ENCODE measurements at places on chromosomes 16 and 17. TPM values are rescaled to one million over a fixed set of nuclear protein-coding genes. Genes with fewer than 3 reads are reported as not detected.
A peak's percentile ranks its signal among the peaks of the same experiment; 100 is the strongest.

DNA sequence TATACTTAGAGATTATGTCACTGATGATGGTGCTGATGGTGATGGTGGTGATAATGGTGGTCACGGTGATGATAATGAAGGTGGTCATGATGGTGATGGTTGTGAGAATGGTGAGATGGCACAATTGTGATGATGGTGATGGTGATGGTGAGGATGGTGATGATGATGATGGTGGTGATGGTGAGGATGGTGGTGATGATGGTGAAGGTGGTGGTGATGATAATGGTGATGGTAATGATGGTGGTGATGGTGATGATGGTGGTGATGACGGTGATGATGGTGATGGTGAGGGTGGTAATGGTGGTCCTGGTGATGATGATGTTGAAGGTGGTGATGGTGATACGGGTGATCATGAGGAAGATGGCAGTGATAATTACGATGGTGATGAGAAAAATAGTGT lies 5.5 kb upstream of the CDT1 start:
- no peak for DNase-seq
- H3K4me1 ChIP-seq, result no peaks in the 10 kb centered on the region
- no peak overlapping the region for H3K4me3 ChIP-seq

Gene CKLF
- 11.3 TPM for total RNA-seq

GRCh38 chr17:76004750-76005262 lies 4.2 kb downstream of the CDK3 start:
- no peaks in the 10 kb centered on the region for H3K36me3 ChIP-seq
- no peaks in the 10 kb centered on the region for H3K4me1 ChIP-seq
- no peak overlapping the region for H3K27ac ChIP-seq
- no peaks in the 10 kb centered on the region for H3K27me3 ChIP-seq

GRCh38 chr17:65558683-65559460 lies 2.6 kb downstream of the AXIN2 start:
- peak overlapping the region; percentile 75 for H3K4me3 ChIP-seq
- DNase-seq, result no peak
- H3K27me3 ChIP-seq, result no peaks in the 10 kb centered on the region
- H3K27ac ChIP-seq, result no peak overlapping the region

Gene CCL11
- not detected for total RNA-seq

GRCh38 chr17:47730681-47731080 lies 2.4 kb upstream of the TBX21 start:
- H3K4me3 ChIP-seq, result no peak overlapping the region
- no peaks in the 10 kb centered on the region for H3K4me1 ChIP-seq
- H3K27me3 ChIP-seq, result peaks cover 20% of the 10 kb centered on the region
- no peak overlapping the region for H3K27ac ChIP-seq
- no peaks in the 10 kb centered on the region for H3K36me3 ChIP-seq

DNA sequence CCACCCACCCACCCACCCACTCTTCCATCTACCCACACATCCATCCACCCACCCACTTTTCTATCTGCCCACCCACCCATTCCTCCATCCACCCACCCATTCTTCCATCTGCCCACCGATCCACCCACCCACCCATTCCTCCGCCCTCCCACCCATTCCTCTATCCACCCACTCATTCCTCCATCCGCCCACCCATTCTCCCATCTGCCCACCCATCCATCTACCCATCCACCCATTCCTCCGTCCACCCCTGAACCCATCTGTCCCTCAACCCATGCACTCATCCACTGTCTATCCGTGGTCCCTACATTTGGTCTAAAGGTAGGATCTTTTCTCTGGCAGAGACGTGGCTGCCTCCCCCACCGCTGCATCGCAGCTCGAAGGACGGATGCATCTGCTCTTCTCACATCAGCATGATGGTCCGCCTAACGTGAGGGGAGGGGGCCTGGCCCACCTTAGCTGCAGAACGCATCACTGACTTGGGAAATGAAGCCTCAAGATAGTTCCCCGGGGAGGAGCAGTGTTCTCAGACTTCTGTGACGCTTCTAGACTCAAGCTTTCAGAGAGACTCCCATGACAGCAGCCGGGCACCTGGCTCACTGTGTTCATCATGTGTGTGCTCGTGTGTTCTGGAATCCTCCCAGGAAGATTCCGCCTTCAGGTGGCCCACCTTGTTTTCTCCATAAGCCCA lies 17.2 kb upstream of the GSE1 start:
- no peaks in the 10 kb centered on the region for H3K27me3 ChIP-seq
- DNase-seq, result no peak
- H3K4me1 ChIP-seq, result no peaks in the 10 kb centered on the region
- no peak overlapping the region for H3K27ac ChIP-seq
- H3K36me3 ChIP-seq, result no peaks in the 10 kb centered on the region

DNA sequence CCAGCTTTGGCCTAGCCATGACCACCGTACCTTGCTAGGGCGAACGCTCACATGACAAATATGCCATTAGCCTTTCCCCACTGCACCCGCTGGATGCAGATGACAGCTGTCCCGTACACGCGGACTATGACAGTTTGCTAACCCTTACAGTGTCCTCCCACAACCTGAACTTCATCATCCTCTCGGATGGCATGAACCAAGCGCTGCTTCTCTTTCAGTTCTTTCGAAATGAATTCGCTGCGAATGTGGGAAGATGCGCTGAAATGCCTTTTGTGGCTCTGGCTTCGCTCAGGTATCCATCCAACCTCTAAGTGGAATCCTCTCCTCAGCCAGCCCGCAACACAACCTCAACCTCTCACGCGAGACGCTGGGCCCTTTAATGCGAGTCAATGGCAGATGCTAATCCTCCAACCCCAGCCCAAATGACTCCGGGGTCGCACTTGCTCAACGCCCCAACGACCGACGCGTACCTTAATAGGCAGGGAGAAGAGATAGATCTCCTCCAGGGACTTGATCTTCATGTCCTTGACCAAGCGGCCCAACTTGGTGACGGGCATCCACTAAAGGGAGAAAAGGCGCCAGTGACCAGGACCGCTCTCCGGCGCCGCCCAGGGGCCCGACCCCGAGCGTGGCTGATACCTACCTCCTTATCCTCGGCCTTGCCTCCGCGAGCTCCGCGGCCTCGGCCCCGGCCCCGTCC lies 670 bp downstream of the RPS2 start:
- no peak for DNase-seq
- H3K36me3 ChIP-seq, result no peaks in the 10 kb centered on the region
- peak overlapping the region; percentile 76 for H3K4me3 ChIP-seq
- no peaks in the 10 kb centered on the region for H3K27me3 ChIP-seq

- H3K36me3 ChIP-seq, result no peaks in the 10 kb centered on the region
- DNase-seq, result peak; percentile 82
- peaks cover 4% of the 10 kb centered on the region for H3K4me1 ChIP-seq
- H3K27me3 ChIP-seq, result no peaks in the 10 kb centered on the region
Measured at GRCh38 chr17:56834380-56835263, 671 bp downstream of the DGKE start.

Gene TMIGD1
- not detected for total RNA-seq

DNA sequence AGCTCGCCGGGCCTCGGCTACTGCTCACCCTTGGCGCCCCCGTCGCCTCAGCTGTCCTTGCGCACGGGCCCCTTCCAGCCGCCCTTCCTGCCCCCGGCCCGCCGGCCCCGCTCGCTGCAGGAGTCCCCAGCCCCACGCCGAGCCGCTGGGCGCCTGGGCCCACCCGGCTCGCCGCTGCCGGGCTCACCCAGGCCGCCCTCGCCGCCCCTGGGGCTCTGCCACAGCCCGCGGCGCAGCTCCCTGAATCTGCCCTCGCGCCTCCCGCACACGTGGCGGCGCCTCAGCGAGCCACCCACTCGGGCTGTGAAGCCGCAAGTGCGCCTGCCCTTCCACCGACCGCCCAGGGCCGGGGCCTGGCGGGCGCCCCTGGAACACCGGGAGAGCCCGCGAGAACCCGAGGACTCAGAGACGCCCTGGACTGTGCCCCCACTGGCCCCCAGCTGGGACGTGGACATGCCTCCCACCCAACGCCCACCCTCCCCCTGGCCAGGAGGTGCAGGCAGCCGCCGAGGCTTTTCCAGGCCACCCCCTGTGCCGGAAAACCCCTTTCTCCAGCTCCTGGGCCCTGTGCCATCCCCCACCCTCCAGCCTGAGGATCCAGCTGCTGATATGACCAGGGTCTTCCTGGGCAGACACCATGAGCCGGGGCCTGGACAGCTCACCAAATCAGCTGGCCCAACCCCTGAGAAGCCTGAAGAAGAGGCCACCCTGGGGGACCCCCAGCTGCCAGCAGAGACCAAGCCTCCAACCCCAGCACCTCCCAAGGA lies 12.8 kb downstream of the MYO15A start:
- no peak overlapping the region for H3K27ac ChIP-seq
- no peaks in the 10 kb centered on the region for H3K36me3 ChIP-seq
- no peaks in the 10 kb centered on the region for H3K27me3 ChIP-seq
- no peaks in the 10 kb centered on the region for H3K4me1 ChIP-seq

- no peak overlapping the region for H3K4me3 ChIP-seq
- H3K27ac ChIP-seq, result no peak overlapping the region
- no peaks in the 10 kb centered on the region for H3K36me3 ChIP-seq
- H3K4me1 ChIP-seq, result no peaks in the 10 kb centered on the region
- H3K27me3 ChIP-seq, result no peaks in the 10 kb centered on the region
Measured at GRCh38 chr16:31273676-31274075, 13.9 kb downstream of the ITGAM start.

DNA sequence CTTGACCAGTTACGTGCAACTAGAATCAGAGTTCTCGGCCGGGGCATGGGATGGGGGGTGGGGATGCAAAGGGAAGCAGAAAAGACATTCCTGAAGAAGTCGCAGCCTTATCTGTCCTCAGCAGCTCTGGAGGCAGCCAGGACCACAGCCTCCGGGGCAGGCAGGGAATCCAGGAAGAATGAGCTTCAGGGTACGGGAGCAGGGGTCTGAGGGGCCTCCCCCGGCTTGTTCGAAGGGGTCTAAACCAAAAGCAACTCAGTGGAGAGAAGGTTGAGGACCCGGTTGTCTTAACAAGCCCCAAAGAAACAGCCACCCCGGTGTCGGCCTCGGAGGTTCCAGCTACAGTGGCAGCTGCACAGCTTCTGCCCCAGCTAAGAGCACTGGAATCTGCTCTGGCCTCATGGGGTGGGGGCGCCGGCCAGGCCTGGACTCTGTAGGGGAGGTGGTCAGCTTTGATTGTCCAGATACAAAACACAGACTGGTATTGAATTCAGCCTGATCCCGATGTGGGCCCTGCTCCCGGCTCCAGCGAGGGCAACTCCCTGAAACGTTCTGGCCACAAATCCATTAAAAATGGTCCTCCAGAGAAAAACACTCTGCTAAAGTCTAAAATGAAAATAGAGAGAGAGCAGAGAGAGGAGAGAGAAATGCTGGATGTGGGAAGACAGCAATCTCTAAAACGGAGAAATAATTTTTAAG lies 7.7 kb downstream of the HOXB4 start:
- DNase-seq, result no peak
- H3K27ac ChIP-seq, result peak overlapping the region; percentile 33
- H3K36me3 ChIP-seq, result no peaks in the 10 kb centered on the region
- H3K4me1 ChIP-seq, result no peaks in the 10 kb centered on the region

- H3K36me3 ChIP-seq, result no peaks in the 10 kb centered on the region
- H3K27ac ChIP-seq, result no peak overlapping the region
- H3K4me3 ChIP-seq, result no peak overlapping the region
- no peak for DNase-seq
- no peaks in the 10 kb centered on the region for H3K4me1 ChIP-seq
- H3K27me3 ChIP-seq, result no peaks in the 10 kb centered on the region
Measured at GRCh38 chr17:56085576-56086267, 67.6 kb upstream of the ANKFN1 start.

- H3K36me3 ChIP-seq, result no peaks in the 10 kb centered on the region
- no peak overlapping the region for H3K4me3 ChIP-seq
- no peaks in the 10 kb centered on the region for H3K27me3 ChIP-seq
- H3K27ac ChIP-seq, result peak overlapping the region; percentile 95
- peaks cover 20% of the 10 kb centered on the region for H3K4me1 ChIP-seq
Measured at GRCh38 chr17:77326076-77326591, 185.4 kb downstream of the SEC14L1 start.

DNA sequence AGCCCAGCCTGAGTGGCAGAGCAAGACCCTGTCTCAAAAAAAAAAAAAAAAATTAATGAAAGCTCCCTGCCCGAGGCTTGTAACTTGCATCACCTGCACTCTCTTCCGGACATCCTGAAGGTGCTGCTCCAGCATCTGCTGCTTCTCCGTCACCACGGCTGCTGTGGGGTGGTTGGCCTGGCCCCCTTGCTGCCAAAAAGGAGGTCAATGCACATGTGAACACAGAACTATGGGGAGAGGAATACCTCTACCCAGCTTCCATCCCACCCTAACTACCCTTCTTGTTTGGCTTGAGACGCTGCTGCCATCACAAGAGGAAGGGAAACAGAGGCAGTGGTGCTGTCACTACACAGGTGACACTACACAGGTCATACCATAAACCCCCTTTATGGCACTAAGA lies 49.0 kb downstream of the STAT3 start:
- no peak overlapping the region for H3K4me3 ChIP-seq
- no peak for DNase-seq
- peaks cover 94% of the 10 kb centered on the region for H3K36me3 ChIP-seq

GRCh38 chr16:73433731-73434307 lies 385.9 kb upstream of the ZFHX3 start:
- no peak for DNase-seq
- H3K27ac ChIP-seq, result no peak overlapping the region
- H3K4me1 ChIP-seq, result no peaks in the 10 kb centered on the region
- no peaks in the 10 kb centered on the region for H3K27me3 ChIP-seq
- no peaks in the 10 kb centered on the region for H3K36me3 ChIP-seq

Gene IGFBP4
- 410 TPM for total RNA-seq

- no peak overlapping the region for H3K27ac ChIP-seq
- no peak for DNase-seq
- no peaks in the 10 kb centered on the region for H3K36me3 ChIP-seq
- H3K4me3 ChIP-seq, result no peak overlapping the region
- peaks cover 35% of the 10 kb centered on the region for H3K4me1 ChIP-seq
Measured at GRCh38 chr16:46836534-46837530, 5.9 kb upstream of the C16orf87 start.

Data from right lobe of liver (tissue), 6 donors.